ENCODE measurements at places on chromosomes 13 and 19. TPM values are rescaled to one million over a fixed set of nuclear protein-coding genes. Genes with fewer than 3 reads are reported as not detected.

PSG1 gene
- not detected for total RNA-seq

FGF21 gene
- not detected for total RNA-seq

ZNF154 gene
- 2.6 TPM for total RNA-seq

HSH2D gene
- not detected for total RNA-seq

JAK3 gene
- 17.3 TPM for total RNA-seq

ZNF541 gene
- 1.1 TPM for total RNA-seq

SERP2 gene
- total RNA-seq: 1.6 TPM

GJA3 gene
- under 0.01 TPM for total RNA-seq

TPTE2 gene
- not detected for total RNA-seq

SMIM44 gene
- not detected for total RNA-seq

PSG11 gene
- not detected for total RNA-seq

SHC2 gene
- total RNA-seq: 0.54 TPM

MISP gene
- not detected for total RNA-seq

BCAM gene
- 12.0 TPM for total RNA-seq

PDE4A gene
- total RNA-seq: 9.4 TPM

LRRC8E gene
- 5.6 TPM for total RNA-seq

EIF3K gene
- 497 TPM for total RNA-seq

RAB3A gene
- 1.5 TPM for total RNA-seq

IFI30 gene
- total RNA-seq: 26.9 TPM

GRK1 gene
- total RNA-seq: not detected

FXYD7 gene
- not detected for total RNA-seq

ZNF560 gene
- under 0.01 TPM for total RNA-seq

KANK2 gene
- total RNA-seq: 175 TPM

ATP4B gene
- total RNA-seq: not detected

CDC34 gene
- total RNA-seq: 77.4 TPM

All from cardiac atrium fibroblast (primary cell).